ENCODE measurements at places on chromosomes 7 and 10.

DNA sequence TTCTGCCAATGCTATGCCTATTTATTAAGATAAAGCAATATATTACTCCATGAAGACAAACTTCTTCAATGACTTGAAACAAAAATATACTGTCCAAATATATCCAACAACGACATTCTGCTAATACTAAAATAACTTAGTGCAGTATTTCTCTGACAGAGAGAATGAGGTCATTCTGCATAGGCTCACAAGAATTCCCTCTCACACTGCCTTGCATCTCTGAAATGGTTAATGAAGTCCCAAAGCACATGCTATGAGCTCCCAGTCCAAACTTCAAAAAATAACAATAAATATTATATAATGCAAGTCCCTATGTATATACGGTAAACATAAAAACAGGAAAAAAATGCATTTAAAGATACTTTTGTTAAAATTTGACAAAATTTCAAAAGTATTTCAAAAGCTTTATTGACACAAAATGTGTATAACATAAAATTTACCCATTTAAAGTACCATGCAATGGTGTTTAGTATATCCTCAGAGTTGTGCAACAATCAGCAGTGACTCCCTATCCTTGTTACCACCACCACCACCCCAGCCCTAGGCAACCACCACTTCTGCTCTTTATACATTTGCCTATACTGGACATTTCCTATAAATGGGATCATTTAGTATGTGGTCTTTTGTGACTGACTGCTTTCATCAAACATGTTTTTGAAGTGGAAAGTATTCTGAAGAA, 27.6 kb downstream of the CHCHD3 start:
- no peak overlapping the region for H3K27ac ChIP-seq
- no peaks in the 10 kb centered on the region for H3K27me3 ChIP-seq
- DNase-seq = no peak
- H3K36me3 ChIP-seq = no peaks in the 10 kb centered on the region

DNA sequence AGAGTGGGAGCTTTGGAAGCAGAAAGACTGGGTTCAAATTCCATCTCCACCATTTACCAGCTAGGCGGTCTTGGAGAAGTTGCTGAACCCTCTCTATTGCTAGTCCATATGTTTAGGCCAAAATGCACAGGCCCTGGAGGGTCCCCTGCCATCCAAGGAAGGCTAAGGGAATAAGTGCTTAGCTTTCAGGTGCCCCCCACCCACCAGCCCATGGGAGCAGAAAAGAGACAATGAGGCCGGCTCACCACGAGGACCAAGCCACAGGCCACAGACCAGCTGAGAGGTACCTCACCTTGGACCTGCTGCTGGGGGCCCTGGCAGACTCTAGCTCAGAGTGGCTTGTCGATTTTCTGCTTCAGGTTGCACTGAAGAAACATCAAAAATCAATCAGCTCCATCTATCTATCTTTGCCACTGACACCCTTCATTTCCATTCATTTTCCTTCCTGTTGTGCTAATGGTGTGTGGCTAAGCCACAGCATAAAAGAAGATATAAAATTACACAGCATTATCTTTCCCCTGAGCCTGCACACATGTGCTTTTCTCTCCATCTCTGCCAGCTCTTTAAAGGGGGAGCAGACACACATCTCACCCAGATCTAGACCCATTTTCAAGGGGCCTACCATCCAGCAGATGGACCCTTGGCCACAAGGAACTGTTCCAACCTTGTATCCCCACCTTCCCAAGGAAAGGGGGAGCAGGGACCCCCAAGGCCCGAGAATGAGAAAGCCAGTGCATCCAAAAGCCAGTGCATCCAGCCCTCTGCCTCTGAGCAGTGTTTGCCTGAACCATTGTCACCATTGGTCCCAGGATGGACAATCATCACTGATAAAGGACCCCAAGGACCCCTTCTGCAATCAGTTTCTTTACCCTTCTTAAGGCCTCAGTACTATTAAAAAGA, 65.4 kb downstream of the GRID1 start:
- no peaks in the 10 kb centered on the region for H3K4me1 ChIP-seq
- H3K27ac ChIP-seq = no peak overlapping the region
- H3K36me3 ChIP-seq = no peaks in the 10 kb centered on the region
- H3K4me3 ChIP-seq = no peak overlapping the region
- DNase-seq = no peak

- H3K4me3 ChIP-seq = no peak overlapping the region
- H3K4me1 ChIP-seq = peaks cover 3% of the 10 kb centered on the region
- H3K27me3 ChIP-seq = peaks cover 2% of the 10 kb centered on the region
Observed at GRCh38 chr10:91043173-91043910, 122.5 kb upstream of the ANKRD1 start.

GRCh38 chr10:86547296-86547695, 25.7 kb upstream of the WAPL start:
- H3K27me3 ChIP-seq = peaks cover 16% of the 10 kb centered on the region
- H3K27ac ChIP-seq = no peak overlapping the region
- H3K36me3 ChIP-seq = no peaks in the 10 kb centered on the region
- H3K4me1 ChIP-seq = no peaks in the 10 kb centered on the region

DNA sequence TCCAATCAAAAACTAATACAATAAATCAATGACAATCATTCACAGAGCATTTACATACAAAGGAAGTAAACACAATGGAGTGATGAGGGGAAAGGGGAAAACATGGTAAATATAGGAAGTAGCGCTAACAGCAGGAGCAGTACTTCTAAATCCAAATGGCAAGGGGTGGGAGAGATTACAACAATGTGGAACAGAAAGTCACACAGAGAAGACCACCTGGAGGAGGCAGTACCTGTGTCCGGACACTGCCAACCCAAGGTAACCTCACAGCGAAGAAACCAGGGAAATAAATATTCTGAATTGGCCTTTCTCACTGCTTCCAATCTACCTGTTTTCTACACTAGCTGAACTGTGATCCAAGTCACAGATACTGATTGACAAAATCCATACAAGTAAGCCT, 58.2 kb downstream of the ABI1 start:
- H3K36me3 ChIP-seq = no peaks in the 10 kb centered on the region
- H3K4me1 ChIP-seq = peaks cover 25% of the 10 kb centered on the region
- no peak overlapping the region for H3K4me3 ChIP-seq
- no peaks in the 10 kb centered on the region for H3K27me3 ChIP-seq

- H3K27ac ChIP-seq = no peak overlapping the region
- peaks cover 43% of the 10 kb centered on the region for H3K4me1 ChIP-seq
- DNase-seq = no peak
- H3K27me3 ChIP-seq = no peaks in the 10 kb centered on the region
- no peaks in the 10 kb centered on the region for H3K36me3 ChIP-seq
Observed at GRCh38 chr10:52451817-52452216, 137.7 kb downstream of the DKK1 start.

GRCh38 chr7:32150039-32150438, 79.8 kb upstream of the PDE1C start:
- no peak for DNase-seq
- H3K27ac ChIP-seq = no peak overlapping the region
- H3K36me3 ChIP-seq = no peaks in the 10 kb centered on the region

DNA sequence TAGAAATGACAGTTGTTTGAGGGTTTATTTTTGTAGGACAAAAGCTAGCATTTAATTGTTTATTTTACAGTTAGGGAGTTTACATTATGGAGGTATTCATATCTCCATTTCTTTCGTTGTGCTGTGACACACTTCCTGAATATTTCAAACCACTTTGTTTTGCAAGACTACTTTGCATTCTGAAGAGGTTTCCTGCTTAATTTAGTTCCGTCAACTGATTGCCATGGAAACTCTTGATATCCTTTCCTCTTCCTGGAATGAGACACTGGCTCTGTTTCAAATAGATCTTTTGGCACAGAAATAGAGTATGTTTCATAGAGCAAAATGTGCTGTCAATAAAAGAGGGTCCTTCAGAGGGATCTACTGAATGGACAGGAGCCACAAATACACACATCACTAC, 159.5 kb upstream of the AGR3 start:
- H3K27ac ChIP-seq = peak overlapping the region; percentile 60
- H3K27me3 ChIP-seq = no peaks in the 10 kb centered on the region
- no peak overlapping the region for H3K4me3 ChIP-seq
- no peaks in the 10 kb centered on the region for H3K36me3 ChIP-seq
- H3K4me1 ChIP-seq = peaks cover 62% of the 10 kb centered on the region
- DNase-seq = no peak

DNA sequence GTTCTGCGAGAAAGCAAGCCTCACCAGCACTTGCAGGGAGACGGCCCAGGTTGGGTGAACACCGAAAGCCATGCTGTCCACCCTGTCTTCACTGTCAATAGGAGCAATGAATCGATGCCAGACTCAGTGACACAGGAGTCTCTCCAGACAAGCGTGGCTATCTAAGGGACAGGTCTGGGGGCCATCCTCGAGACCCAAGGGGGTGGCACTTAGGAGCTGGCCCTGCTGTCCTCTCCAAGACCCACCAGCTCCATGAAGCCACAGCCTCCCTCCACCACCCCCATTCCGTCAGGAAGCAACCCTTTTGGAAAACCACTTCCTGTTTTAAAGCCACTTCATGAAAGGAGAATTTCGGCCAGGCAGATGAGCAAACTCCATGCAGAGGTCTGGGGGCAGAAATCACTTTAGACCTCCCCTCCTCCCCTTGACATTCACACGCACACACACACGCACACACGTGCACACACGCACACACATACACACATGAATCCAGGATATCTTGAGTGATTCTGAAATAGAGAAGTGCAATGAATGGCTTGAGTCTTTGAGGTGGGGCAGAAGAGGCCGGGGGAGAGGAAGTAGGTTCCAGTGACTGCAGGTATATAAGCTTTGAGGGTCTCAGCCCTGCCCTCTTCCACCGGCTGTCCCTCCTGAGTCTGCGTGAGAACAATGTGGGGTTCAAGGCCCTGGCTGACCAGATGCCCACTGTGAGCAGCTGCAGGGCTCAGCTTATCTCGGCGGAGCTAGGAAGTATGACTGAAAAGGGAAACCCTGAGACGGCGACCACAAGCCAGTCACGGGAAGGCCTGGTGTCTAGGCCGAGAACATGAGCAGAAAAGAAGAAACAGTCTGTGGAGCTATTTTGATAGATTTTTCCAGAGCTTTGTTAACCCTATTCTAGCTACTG, 25.0 kb downstream of the RGS10 start:
- H3K4me3 ChIP-seq = no peak overlapping the region
- DNase-seq = no peak
- H3K4me1 ChIP-seq = peaks cover 19% of the 10 kb centered on the region
- no peaks in the 10 kb centered on the region for H3K27me3 ChIP-seq

- no peak overlapping the region for H3K4me3 ChIP-seq
- H3K27ac ChIP-seq = no peak overlapping the region
- peaks cover 3% of the 10 kb centered on the region for H3K36me3 ChIP-seq
Observed at GRCh38 chr10:116239229-116239628, 33.8 kb downstream of the GFRA1 start.

DNA sequence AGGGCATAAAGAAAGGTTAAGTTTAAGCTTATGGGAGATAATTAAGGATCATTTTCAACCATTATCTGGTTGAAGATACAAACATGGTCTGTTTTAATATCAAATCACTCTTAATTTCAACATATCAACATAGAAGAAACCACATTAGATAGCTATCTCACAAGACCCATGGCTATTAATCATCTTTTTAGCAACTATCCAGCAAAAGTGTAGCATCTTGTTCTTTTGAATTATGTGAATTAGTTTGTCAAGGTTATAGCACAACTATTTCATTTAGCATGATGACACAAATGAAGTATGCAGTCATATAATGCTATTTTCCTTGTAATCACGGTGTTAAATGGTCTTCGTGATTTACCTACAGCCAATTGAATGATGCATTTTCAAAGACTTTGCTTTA, 58.9 kb upstream of the PPP1R9A start:
- no peaks in the 10 kb centered on the region for H3K27me3 ChIP-seq
- no peak overlapping the region for H3K4me3 ChIP-seq
- no peak for DNase-seq
- H3K36me3 ChIP-seq = peaks cover 10% of the 10 kb centered on the region
- H3K4me1 ChIP-seq = no peaks in the 10 kb centered on the region

DNA sequence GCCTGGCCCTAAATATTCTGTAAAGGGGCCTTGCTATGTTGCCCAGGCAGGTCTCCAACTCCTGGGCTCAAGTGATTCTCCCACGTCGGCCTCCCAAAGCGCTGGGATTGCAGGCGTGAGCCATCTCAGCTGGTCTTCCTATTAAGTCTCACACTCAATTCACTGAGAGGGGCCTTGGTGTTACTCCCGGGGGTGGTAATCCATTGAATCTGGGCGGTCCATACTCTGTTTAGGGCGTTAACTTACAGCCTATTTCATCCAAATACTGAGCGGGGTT, 665 bp upstream of the SRRT start:
- peak overlapping the region; percentile 99 for H3K27ac ChIP-seq
- no peaks in the 10 kb centered on the region for H3K27me3 ChIP-seq
- peaks cover 39% of the 10 kb centered on the region for H3K4me1 ChIP-seq
- peak overlapping the region; percentile 99 for H3K4me3 ChIP-seq
- H3K36me3 ChIP-seq = peaks cover 27% of the 10 kb centered on the region
- no peak for DNase-seq

- no peak overlapping the region for H3K4me3 ChIP-seq
- peaks cover 12% of the 10 kb centered on the region for H3K4me1 ChIP-seq
- no peak for DNase-seq
- H3K27me3 ChIP-seq = peaks cover 38% of the 10 kb centered on the region
- no peaks in the 10 kb centered on the region for H3K36me3 ChIP-seq
Observed at GRCh38 chr7:104839842-104840241, 174.2 kb upstream of the KMT2E start.

GRCh38 chr7:95545007-95545615, 51.2 kb downstream of the PDK4 start:
- peak overlapping the region; percentile 2 for H3K27ac ChIP-seq
- no peak for DNase-seq
- H3K36me3 ChIP-seq = no peaks in the 10 kb centered on the region
- H3K4me1 ChIP-seq = peaks cover 4% of the 10 kb centered on the region
- H3K4me3 ChIP-seq = peak overlapping the region; percentile 25

DNA sequence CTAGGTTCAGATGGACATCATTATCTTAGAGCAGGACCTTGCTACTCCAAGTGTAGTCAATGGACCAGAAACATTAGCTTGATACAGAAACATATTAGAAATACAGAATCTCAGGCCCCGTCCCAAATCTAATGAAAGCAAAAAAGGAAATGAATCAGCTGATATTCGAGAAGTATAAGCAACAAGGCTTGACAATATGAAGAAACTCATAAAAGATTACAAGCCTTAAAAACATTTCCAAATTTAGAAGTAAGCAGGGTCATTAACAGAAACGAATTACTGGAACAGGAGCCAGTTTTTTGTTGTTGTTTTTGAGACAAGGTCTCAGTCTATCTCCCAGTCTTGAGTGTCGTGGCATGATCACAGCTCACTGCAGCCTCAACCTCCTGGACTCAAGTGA, 40.5 kb upstream of the GSAP start:
- no peak for DNase-seq
- H3K27ac ChIP-seq = no peak overlapping the region
- H3K27me3 ChIP-seq = no peaks in the 10 kb centered on the region
- no peaks in the 10 kb centered on the region for H3K36me3 ChIP-seq

GRCh38 chr7:5422396-5423305, 983 bp downstream of the TNRC18 start:
- H3K27ac ChIP-seq = peak overlapping the region; percentile 98
- no peaks in the 10 kb centered on the region for H3K27me3 ChIP-seq
- peak overlapping the region; percentile 89 for H3K4me3 ChIP-seq
- DNase-seq = no peak

- no peaks in the 10 kb centered on the region for H3K36me3 ChIP-seq
- DNase-seq = peak; percentile 77
- peak overlapping the region; percentile 93 for H3K27ac ChIP-seq
- H3K4me1 ChIP-seq = peaks cover 61% of the 10 kb centered on the region
- no peak overlapping the region for H3K4me3 ChIP-seq
Observed at GRCh38 chr10:121078672-121079102, 227.5 kb downstream of the WDR11 start.

- H3K27ac ChIP-seq = no peak overlapping the region
- H3K4me3 ChIP-seq = no peak overlapping the region
- H3K36me3 ChIP-seq = peaks cover 12% of the 10 kb centered on the region
- H3K4me1 ChIP-seq = peaks cover 20% of the 10 kb centered on the region
- no peaks in the 10 kb centered on the region for H3K27me3 ChIP-seq
Observed at GRCh38 chr10:74079936-74080590, 70.6 kb downstream of the AP3M1 start.
